DMS 273 treated with DMSO at 0.1 percent for 48 hours (cell line): ENCODE measurements at places on chromosomes 11 and 22.

GRCh38 chr11:16041207-16041606 is 315.1 kb downstream of the SOX6 start:
- no peak for DNase-seq

DNA sequence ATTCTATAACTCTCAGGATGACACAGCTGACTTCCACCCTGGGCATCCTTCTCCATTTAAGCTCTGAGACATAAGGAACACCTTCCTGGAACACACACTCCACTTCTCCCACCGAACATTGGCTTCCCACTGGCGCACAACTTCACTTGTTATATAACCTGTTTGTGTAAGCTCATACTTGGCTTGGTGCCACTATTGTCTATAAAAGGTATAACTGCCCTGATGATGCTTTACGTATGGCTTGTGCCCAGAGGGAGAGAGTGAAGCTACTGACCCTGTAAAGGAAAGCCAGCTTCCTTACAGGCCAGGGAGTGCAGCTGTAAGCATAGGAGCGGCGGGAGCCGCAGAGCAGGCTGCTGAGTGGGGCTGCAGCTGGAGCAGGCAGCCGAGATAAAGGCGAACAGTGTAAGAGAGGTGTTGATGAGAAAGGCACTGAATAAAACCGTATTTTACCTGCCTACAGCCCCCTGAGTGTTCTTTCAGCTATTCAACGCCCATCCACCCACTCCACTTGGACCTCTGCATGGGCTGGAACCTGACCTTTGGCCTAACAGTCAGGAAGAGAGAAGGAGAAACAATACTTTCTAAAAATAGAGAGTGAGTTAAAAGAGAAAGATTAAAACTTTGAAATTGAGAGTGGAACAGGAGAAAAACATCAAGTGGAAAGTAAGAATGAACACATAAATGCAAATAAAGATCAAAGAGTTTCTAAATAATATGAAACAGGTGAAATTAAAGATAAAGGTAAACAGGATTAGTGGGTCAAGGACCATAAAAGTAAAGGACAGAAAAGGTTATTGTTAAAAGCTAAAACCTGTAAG is 252.1 kb upstream of the ARHGAP42 start:
- no peak for DNase-seq

GRCh38 chr11:97739932-97740800 is 1280.6 kb upstream of the CNTN5 start:
- DNase-seq, result no peak

DNA sequence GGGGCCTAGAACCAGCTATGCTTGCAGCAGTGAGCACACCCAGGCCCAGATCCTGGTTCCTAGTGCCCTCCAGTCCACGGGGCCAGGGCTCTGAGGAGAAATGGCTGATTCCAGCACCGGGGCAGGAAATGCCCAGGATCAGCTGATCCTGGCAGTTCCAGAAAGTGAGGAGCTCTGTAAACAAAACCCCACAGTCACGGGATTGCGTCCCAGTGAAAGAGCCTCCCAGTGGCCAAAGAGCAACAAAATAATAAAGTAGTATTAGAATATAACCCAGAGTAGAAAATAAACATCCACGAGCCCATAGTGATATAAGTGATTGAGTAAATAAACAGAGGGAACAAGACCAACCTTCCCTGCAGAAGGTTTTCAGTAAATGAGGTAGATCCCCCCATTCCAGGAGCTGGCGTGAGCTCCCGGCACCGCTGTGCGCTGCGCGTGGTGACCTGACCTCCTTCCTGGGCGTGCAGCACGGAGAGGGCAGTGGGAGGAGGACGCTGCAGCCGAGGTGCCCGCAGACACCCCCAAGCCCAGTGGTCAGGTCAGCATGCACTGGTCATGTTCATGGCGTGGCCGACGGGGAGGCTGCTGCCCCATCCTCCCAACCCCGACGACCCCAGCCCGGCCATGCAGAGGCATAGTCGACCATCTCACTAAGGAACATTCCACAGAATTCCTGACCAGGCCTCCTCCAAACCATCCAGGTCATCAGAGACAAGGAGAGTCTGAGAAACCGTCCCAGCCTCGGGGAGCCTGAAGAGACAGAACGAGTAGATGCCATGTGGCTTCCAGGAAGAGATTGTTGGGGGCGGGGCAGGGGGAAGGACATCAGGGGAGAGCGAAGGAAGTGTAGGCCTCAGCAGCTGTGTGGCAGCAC is 19.8 kb downstream of the PTDSS2 start:
- DNase-seq, result no peak

- DNase-seq, result no peak
Observed at GRCh38 chr11:134047586-134047999, 21.3 kb upstream of the JAM3 start.

DNA sequence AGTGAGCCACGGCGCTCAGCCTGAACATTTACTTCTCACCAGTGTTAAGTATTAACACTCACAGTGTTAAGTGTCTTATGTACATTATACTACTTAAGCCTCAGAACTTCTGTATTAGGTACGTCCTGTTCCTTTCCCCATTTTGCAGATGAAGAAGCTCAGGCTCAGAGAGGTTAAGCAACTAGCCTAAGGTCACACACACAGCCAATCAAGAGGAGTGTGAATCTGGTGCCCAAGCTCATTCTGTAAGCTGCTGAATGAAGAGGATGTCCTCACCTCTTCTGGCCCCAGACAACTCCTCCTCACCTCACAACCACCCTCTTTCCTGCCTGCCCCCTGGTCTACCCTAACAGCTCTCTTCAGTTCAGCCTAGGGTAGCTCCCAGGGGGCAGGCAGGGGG is 29.9 kb downstream of the CREB3L1 start:
- no peak for DNase-seq

DNA sequence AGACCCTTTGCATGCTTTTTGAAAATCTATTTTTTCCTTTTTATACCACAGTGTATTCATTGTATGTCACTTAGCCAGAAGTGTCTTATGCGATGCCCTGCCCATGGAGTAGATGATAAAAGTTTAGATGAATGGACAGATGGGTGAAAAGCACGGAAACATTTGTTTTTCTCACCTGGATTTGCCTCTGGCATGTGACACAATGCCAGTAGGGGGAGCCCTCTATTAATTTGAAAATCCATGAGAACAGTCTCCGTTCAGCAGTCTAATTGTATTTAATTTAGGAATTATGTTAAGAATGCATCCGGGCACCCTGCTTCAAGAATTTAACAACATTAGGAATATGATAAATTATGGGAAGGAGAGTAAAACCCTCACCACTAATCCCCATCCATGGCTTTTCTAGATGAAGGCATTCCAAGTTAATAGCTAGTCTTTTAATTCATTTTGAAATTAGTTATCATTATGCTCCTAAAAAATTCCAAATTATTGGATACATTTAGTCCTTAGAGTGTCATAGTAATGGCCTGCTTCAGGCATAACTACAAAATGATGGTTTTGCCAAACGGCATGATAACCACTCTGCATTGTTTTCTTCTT is 55.3 kb upstream of the ALKBH3 start:
- DNase-seq, result no peak

DNA sequence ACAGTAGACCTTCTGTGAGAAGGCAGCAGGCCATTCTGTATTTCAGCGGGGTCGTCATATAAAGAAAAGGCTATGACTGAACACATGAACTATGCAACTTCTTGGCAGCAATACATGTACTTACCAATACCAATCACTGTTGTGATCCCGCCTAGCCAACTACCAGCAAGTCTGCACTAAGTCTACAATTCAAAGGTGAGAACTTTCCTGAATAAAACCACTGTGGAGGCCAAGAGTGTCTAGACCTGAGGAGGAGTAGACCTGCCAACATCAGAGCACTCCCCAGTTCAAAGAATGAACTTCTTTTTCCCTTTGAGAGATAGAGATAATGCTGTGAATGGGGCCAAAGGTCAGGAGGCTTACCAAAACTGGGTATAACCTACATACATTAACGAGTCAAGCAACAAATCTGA is 108.2 kb downstream of the SIK3 start:
- DNase-seq, result no peak

DNA sequence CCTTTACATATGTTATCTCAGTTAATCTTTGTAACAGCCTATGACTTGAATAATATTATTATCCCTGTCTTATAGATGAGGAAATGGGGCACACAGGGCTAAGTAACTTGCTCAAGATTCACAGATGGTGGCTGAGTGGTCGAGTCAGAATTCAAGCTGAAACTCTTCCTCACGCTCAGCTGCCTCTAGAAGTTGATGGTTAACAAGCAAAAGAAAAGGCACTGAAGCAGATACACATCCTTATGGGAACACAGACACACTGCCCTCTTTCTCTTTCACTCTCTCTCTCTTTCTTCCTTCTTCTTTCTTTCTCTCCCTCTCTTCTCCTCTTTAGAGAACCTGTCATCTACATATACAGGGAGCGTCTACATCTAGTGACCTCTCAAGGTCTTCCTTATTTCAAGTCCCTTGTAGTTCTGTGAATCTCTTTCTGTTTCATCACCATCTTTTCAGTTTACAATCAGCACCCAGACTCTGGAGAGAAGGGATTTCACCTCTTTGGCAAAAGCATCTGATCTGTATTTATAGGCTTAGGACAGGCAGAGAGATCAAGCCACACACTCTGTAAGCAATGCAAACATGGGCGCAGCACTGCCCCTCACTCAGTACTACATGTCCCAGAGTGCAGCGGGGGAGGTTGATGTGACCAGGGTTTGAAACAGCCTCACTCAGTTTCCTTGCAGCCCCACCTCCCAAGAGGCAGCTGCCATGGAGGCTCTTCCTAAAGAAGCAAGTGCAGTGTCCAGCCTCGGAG is 75.7 kb downstream of the GRAMD1B start:
- DNase-seq, result no peak
